CD4-positive, alpha-beta T cell (primary cell): ENCODE measurements at places on chromosomes 7 and 10.
A peak's percentile ranks its signal among the peaks of the same experiment; 100 is the strongest.

GRCh38 chr10:119679480-119679829, 28.3 kb downstream of the BAG3 start:
- no peak for DNase-seq

DNA sequence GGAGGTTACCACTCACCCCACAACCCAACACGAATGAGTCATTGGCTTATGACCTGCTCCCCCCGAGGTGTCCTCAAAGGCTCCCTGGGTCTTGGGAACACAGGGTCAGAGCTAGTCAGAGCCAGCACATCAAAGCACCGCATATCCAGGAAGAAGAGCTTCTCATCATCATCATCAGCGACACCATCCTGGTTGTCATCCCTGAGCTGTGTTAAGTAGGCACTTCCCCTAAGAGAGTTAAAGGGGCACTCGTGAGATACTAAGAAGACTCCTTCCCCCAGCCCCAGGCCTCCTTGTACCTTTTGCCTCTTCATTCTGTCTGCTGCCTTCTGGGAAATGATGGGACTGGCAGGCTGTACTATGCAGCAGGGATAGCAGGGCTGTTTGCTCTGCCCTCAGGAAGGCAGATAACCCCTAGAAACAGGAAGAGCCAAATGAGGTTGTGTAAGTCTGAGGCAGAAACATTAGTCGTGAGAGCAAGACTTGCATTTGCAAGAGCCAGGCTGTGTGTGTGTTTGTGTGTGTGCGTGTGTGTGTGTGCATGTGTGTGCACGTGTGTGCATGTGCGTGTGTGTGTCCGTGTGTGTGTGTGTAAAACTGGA, 11.1 kb upstream of the CPA1 start:
- peak; percentile 33 for DNase-seq

DNA sequence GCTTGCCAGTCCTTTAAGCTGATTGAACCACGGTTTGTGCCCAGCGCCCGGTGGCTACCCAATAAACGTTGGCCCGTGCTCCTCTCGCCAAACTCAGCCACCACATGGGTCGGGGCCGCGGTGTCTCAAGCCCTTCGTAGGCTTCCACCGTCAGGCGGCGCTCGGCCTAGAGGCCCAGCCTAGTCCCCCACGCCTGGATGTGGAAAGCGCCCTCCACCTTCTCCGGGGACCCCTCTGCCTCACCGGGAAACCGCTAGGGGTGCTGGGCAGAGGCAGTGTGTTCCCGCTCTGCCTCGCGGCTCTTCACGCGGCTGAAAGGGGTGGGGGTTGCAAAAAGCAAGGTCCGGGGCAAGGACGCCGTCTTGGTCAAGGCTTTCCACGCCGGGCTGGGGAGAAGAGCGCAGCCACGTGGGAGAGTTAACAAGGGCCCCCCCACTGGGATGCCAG, 29.8 kb downstream of the LEP start:
- DNase-seq, result no peak

- peak; percentile 87 for DNase-seq
Measured at GRCh38 chr10:79445161-79445976, at the start of gene ZCCHC24. ZCCHC24 (minus strand) TSS chr10:79445624; CDS start chr10:79445440, 184 bp downstream.

- no peak for DNase-seq
Measured at GRCh38 chr7:30145426-30145970, 10.7 kb downstream of the MTURN start.

GRCh38 chr10:97332591-97333350, 1.8 kb downstream of the FRAT2 start:
- no peak for DNase-seq

DNA sequence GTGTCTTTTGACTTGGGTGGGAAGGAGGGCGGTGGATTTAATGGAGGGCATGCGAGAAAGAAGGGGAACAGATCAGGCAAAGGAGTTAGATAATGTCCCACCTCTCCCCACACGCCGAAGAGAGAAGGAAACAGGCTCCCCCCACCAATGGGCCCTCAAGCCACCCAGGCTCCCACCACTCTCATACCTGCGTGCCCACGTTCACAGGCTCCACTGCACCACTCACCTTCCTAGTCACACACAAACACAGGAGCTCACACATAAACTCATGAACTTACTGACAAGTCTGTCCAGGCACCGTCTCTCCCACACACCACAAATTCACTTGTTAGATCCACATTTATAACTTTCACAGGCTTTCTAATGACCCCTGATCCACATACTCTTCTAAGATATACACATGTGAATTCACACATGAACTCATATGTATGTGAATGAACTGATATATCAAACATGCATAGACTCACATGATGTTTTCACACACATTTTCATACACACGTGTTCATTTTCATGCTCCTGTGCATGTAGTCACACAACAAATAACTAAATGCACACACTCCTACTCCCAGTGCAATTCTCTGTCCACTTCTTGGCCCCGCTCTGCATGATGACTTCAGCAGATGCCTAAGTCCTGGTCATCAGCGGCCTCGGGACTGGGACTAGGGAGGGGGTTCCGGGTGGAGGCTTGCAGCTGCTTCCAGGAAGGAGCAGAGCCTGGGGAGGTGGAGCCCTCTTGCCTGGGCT, 1.5 kb downstream of the LZTS2 start:
- no peak for DNase-seq

DNA sequence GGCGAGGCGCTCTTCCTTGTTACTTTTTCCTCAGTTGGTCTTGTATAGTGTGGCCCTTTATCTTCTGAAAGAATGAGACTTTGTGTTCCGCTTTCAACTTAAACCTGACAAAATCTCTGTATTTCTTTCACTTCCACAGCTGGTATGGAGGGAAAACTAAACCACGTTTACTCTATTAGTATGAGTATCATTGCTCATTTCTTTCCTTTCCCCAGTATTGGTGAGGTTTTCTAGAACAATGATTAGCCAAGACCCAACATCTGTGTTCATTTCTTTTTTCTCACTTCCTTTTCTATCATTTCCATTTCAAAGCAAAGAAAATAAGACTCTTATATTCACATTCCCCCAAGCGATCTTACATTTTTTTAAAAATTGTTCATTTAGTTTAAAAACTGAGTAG, 165.3 kb downstream of the PAXIP1 start:
- DNase-seq, result no peak

GRCh38 chr7:116899308-116899707, 36.9 kb downstream of the CAPZA2 start:
- DNase-seq, result no peak

DNA sequence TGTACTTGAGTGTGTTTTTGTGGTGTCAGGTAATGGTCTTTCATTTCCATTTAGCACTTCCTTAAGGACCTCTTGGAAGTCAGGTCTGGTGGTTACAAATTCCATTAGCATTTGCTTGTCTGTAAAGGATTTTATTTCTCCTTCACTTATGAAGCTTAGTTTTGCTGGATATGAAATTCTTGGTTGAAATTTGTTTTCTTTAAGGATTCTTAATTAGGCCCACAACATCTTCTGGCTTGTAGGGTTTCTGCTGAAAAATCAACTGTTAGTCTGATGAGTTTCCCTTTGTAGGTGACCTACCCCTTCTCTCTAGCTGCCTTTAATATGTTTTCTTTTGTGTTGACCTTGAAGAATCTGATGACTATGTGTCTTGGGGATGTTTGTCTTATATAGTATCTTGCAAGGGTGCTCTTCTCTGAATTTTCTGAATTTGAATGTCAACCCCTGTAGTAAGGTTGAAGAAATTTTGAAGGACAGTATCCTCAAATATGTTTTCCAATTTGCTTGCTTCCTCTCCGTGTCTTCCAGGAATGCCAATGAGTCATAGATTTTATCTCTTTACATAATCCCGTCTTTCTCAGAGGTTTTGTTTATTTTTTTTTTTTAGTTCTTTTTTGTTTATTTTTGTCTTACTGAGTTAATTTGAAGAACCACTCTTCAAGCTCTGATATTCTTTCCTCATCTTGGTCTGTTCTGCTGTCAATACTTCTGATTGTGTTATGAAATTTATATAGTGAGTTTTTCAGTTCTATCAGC, 70.2 kb downstream of the SLC39A12 start:
- no peak for DNase-seq

DNA sequence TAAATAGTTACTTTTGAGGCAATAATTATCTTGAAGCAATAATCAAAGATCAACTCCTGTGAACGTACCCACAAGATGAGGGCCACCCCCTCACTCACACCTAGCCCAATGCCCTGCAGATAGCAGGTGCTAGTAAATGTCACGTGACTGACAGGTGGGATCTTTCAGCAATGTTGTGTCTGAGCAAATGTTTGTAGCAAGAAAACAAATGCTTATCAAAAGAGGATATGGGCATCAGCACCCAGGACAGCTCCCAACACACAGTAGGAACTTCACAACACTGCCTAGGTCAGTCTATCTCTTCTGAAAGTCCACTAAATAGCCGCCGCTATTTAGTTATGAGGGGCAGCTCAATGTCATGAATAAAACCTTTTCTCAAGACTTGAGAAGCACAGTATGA, 120.8 kb upstream of the PDLIM1 start:
- no peak for DNase-seq

GRCh38 chr7:140534743-140535142, 55.4 kb upstream of the MKRN1 start:
- no peak for DNase-seq

- peak; percentile 28 for DNase-seq
Measured at GRCh38 chr7:5699467-5700384, 81.7 kb downstream of the RNF216 start.

DNA sequence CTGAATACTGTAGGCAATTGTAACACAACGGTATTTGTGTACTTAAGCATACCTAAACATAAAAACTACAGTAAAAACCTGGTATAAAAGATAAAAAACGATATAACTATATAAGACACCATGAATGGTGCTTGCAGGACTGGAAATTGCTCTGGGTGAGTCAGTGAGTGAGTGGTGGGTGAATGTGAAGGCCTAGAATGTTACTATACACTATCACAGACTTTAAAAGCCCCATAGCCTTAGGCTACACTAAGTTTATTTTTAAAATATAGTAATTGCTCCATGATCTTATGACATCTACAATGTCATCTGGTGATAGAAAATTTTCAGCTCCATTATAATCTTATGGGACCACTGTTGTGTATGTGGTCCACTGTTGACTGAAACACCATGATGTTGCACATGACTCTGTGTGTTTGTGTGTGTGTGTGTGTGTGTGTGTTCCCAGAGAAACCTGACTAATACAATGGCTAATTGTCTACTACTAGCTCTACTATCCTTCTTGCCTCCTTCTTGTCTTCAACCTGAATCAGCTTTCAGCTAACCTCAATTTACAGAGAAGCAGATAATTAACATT, 27.6 kb upstream of the PRPF18 start:
- no peak for DNase-seq

DNA sequence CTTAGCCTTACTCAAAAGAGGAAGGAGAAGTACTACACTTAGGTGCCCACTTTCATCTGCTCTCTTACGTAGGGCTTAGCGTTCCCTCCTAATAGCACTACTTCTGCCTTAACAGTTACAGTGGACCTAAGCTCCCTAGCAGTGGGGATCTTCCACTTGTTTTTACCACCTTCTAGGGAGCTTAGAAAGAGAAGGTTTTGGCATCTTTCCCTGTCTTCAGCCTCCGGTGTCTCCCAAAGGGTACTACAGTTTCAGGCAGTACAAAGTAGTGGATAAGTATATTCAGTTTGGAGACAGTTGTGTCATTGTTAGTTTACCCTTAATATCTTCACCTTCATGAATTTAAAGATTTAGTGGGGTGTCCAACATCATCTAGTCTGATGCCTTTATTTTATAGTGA, 14.6 kb downstream of the CHRM2 start:
- no peak for DNase-seq

GRCh38 chr7:1659696-1660095, 10.4 kb upstream of the ELFN1 start:
- DNase-seq, result no peak

GRCh38 chr10:69662173-69662877, 32.3 kb downstream of the FAM241B start:
- DNase-seq, result no peak

DNA sequence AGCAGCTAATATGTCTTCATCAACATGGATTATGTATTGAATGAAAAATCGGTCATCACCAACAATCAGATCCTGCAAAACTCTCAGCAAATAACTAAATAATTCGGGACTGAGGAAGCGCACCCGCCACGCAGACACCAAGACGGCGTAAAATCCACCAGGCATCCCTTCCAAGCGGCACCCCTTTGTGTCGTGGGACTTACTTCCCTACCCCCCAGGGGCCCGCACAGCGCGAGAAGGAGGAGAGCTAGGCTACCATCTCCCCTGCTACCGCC, 721 bp downstream of the ARL3 start:
- DNase-seq, result no peak

GRCh38 chr10:107913317-107914294, 749.1 kb upstream of the SORCS1 start:
- DNase-seq, result no peak

DNA sequence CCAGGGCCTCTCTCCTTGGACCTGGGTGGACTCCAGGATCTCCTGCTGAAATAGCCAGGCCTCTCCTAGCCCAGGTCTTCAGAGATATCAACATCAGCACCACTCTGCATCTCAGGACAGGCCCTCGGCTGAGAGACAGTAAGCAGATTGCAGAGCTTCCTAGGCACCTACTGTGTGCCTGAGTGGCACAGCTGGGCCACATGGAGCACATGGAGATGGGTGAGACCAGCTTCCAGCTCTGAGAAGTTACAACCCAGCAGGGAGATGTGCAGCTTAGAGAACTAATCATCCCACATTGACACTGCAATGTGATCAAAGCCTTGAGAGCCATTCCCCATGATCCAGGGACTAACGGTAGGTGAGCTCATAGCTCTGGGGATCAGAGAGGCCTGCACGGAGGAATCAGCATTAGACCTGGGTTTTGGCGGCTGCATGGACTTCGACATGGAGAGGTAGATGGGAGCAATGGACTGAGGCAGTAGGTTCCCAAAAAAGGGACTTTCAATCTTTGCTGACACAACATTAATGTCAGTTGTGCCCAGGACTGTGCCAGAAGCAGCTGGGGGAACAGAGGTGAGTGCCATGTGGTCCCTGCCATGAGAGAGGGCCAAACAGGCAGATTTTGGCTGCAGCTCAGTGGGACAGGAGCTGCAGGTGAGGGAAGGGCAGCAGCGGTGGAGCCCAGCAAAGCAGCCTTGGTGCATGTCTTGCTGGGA, 76.0 kb upstream of the LEP start:
- DNase-seq, result no peak

GRCh38 chr10:95122736-95123135, 53.4 kb upstream of the CYP2C8 start:
- no peak for DNase-seq

- DNase-seq, result no peak
Measured at GRCh38 chr10:96860631-96861277, 28.7 kb downstream of the LCOR start.

- no peak for DNase-seq
Measured at GRCh38 chr7:50022451-50022850, 70.6 kb downstream of the ZPBP start.

DNA sequence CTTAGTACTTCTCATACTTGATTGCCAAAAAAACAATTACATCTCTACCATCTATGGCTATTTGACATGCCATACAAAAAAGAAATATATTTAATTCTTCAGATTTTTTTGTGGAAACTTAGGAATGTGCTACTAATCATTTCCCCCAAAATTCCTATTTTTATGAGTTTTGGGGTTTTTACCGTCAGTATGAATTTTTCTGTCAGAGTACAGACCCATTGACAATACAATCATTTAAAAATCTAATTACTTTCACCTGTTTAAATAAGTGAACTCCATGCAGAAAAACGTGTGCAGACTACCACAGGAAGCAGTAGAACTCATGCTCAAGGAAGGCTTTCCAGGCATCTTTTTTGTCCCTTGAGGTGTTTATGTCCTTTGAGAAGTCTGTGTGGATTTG, 48.8 kb upstream of the FOXP2 start:
- no peak for DNase-seq
